NCI-H774 (cell line): ENCODE measurements at places on chromosomes 2 and 18.

GRCh38 chr2:134072341-134072740 is 181.5 kb upstream of the MGAT5 start:
- no peak for DNase-seq

- DNase-seq = no peak
These were observed 51.8 kb upstream of the BIN1 start for GRCh38 chr2:127158614-127159290.

DNA sequence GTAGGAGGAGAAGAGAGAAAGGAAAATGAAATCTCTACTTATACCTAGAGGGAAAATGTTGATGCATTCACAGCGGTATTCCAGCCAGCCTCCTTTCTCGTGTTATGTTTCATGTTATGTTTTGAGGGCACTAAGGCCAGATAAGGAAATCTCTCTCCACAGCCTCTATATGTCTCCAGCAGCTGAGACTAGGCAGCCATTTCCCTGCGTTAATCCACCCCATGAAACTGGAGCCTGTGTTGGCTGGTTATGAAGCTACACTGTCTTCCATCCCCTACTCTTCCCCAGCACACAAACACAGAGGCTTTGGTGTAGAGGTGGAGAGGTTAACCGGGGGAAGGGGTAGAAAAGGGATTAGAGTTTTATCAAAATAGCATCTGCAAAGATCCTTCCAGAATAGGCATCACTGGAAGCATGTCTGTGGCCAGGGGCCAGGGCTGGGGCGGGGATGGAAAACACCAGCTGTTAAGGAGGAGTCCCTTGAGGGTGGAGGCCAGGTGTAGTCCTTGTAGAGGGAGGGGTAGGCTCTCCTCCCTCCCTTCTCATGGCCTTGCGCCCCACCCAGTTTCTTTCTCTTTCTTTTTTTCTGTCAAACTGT is 100.9 kb upstream of the TNP1 start:
- DNase-seq = no peak

- no peak for DNase-seq
These were observed 139.0 kb downstream of the DSC3 start for GRCh38 chr18:30903566-30903965.

DNA sequence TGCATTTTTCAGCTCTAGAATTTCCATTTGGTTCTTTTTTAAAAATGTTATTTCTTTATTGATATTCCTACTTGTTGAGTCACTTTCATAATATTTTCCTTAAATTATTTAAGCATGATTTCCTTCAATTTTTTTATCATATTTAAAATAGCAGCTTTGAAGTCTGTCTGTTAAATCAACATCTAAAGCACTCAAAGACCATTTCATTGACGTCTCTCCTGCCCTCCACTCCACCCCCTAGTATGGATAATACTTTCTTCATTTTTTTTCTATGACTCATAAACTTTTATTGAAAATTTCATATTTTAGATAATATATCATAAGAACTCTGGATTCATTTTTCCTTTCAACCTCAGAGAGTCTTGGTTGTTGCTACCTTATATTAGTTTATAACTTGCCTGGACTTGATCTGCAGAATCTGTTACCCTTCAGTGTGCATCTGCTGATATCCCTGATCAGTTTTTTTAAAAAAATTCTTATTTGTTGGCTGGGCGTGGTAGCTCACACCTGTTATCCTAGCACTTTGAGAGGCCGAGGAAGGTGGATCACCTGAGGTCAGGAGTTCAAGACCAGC is 59.0 kb upstream of the ZNF396 start:
- no peak for DNase-seq
